ENCODE measurements at places on chromosomes 11 and 22.

DNA sequence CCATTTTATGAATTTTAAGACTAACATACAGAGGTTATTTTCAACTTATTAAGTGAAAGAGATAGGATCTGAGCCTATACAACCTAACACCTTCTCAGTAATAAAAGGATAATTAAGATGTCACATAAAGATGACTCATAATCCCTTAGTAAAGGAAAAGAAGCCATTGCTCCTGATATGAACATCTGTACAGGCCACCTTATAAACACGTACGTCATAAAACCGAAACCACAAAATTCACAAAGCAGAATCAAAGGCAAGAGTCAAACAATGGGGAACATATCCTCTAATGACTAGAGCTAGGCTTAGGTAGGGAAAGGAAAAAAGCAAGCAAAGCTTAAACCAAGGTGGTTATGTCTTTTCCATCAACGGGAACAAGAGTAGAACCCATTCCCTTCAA lies 103.5 kb downstream of the KCNA4 start:
- no peak for DNase-seq

DNA sequence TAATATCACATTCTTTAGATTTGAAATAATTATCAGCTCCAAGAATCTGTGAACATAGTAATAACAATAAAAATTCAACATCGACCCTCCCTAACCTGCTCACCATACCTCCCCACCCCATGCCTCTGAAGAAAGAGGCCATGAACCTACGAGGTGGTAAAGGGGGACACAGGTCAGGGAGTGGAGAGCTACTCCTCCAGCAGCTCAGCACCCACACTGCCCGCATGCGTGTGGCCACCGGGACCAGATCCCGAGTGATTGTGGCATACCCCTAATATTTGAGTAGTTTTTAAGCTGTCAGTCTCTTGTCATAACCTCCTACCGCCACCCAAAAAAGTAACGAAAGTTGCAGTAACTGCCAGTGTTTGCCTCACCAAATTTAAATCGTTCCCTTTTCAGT lies 16.8 kb upstream of the ADSL start:
- no peak for DNase-seq

GRCh38 chr22:40183029-40183581 lies 5.4 kb downstream of the TNRC6B start:
- no peak for DNase-seq

DNA sequence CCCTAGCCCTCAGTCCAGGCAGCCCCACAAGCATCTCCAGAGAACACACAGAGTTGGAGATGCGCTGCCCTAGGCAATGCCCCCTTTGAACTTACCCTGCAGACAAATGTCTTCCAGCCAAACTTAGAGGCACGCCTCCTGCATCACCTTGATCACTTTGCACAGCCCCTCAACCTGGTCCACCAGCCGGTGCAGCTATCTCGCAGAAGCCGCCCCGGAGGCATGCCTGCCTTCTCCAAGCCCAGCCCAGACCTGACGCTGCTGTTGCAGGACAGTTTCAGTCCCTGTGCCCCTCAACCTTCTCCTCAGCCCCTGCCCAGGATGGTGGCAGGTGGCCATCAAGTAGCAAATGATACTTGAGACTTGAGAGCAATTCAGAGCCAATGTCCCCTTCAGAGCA lies 16.7 kb upstream of the POU2AF1 start:
- DNase-seq, result no peak

GRCh38 chr11:77590194-77590782 lies 535 bp downstream of the AQP11 start:
- DNase-seq, result peak; percentile 4

- DNase-seq, result no peak
Measured at GRCh38 chr11:45927332-45927683, 4.9 kb downstream of the LARGE2 start.

- DNase-seq, result no peak
Measured at GRCh38 chr22:49650336-49651241, 177.1 kb downstream of the BRD1 start.

DNA sequence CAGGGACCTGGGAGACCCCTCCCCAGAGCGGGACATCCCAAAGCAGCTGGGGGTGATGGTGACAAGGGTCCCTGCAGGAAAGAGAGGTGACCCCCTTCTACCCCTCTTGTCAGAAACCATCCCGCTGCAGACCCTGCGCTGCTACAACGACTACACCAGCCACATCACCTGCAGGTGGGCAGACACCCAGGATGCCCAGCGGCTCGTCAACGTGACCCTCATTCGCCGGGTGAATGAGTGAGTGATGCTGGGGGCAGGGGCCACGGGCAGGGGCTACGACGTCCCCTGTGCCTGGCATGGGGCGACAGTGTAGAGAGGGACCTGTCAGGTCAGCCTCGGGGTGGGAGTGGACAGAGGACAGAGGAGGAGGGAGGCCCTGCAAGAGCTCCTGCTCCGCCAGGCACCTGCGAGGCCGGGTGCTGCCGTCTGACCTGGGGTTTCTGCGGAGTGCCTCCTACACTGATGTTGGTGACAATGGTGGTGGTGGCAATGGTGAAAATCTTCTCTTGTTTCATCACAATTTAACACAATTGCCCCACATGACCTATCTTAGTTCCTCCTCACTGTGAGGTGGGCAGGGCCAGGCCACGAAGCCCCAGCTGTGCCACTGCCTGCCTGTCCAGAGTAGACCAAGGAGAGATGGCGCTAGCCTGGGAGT lies 9.8 kb downstream of the CSF2RB start:
- no peak for DNase-seq

GRCh38 chr11:19239039-19239438 lies 1.7 kb downstream of the E2F8 start:
- no peak for DNase-seq

DNA sequence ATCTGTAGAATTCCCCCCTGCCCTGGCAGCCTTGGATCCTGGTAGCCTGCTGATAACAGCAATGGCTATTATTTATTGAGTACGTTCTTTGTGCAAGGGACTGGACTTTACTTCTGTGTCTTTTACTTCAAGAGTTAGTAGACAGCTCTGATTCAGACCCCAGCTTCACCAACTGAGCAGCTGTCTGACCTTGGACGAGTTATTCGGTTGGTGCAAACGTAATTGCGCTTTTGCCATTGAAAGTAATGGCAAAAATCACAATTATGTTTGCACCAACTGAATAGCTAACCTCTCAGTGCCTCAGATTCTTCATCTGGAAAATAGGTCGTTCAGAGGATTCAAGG lies 108.9 kb downstream of the TIMP3 start:
- DNase-seq, result no peak

- DNase-seq, result no peak
Measured at GRCh38 chr22:29016067-29016938, 45.3 kb downstream of the C22orf31 start.

- no peak for DNase-seq
Measured at GRCh38 chr11:47257517-47258316, at the start of gene NR1H3. Gene NR1H3 (plus strand): TSS chr11:47257996. CDS start chr11:47259217, 1,221 bp downstream.

GRCh38 chr11:121890946-121891515 lies 225.0 kb downstream of the BLID start:
- no peak for DNase-seq

DNA sequence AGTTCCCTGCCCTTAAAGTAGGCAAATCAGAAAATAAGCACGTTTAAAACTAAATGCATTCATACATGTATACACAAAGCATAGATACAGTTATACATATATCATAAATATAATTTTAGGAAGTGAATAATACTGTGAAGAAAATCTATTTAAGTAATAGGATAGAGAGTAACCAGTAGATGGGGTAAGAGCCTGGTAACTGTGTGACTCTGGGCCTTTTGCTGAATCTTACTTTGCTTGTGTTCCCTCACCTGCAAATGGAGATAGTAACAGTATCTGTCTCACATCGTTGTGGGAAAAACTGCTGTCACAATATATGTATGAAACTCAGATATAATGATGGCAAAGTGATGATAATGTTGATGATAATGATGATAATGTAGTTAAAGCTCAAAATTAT lies 29.9 kb downstream of the MS4A2 start:
- no peak for DNase-seq

DNA sequence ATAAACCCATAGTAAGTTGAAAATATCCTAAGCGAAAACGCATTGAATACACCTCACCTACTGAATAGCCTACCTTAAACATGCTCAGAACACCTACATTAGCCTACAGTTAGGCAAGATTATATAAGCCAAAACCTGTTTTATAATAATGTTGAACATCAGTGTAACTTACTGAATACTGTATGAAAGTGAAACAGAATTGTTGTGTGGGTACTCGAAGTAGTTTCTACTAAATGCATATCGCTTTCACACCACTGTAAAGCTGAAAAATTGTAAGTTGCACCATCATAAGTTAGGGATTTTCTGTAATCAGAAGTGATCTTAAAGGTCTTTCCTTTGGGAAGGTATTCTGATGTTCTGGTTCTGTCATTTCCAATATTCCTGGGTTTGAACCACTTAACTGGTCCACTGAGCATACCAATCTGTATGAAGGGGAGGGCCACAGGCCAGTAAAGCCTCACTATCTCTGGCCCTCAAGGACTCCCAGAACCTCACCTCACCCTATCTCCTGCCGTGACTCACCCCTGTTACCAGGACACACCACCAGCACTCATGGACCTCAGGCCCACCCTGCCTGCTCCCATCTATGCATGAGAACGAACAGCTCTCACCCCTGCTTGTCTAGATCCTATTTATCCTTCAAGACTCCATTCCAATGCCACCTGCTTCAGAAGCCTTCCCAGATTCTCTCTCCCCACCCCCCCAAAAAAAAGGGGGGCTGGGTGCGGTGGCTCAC lies 70.0 kb downstream of the NAT10 start:
- DNase-seq, result no peak

- no peak for DNase-seq
Measured at GRCh38 chr11:132318421-132319157, 948.2 kb downstream of the NTM start.

GRCh38 chr22:26281941-26282340 lies 112.7 kb downstream of the SEZ6L start:
- DNase-seq, result no peak

GRCh38 chr22:20974336-20974955 lies 7.4 kb downstream of the AIFM3 start:
- DNase-seq, result no peak

GRCh38 chr11:124639186-124639585 lies 16.5 kb downstream of the TBRG1 start:
- DNase-seq, result no peak

- no peak for DNase-seq
Measured at GRCh38 chr22:37112084-37112728, 2.7 kb upstream of the TMPRSS6 start.

GRCh38 chr22:49973018-49973961 lies 12.7 kb downstream of the PIM3 start:
- no peak for DNase-seq

DNA sequence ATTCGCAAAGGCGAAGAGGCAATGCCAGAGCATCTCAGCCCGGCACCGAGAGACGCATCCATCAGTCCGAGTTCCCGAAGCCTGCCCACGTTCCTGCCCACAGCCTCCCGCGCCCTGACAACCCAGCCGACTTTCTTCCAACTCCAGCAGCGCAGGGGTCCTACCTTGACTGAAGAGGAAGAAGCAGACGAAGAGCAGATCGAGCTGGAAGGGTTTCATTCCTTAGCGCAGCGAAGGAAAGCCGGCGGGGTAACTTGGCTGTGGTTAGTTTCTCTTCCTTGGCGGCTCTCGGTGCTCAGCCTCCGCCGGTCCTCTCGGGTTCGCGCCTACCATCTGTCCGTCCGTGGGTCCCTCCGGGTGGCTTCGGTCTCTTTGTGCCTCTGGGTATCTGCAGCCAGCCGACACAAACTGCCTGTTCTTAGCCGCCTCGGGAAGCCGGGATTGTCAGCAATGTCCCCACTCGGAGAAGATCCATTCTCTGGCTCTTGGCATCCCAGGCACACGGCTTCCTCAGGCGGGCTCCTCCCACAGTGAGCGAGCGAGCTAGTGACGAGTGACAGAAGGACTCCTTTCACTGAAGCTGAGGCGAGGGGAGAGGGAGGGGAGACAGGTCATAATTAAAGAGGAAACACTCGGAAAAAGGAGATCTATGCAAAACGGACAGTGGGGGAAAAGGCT lies at the start of gene KIRREL3:
Gene KIRREL3 (minus strand): TSS at position 480 of the 678 bp plus-strand sequence.
- no peak for DNase-seq

DNA sequence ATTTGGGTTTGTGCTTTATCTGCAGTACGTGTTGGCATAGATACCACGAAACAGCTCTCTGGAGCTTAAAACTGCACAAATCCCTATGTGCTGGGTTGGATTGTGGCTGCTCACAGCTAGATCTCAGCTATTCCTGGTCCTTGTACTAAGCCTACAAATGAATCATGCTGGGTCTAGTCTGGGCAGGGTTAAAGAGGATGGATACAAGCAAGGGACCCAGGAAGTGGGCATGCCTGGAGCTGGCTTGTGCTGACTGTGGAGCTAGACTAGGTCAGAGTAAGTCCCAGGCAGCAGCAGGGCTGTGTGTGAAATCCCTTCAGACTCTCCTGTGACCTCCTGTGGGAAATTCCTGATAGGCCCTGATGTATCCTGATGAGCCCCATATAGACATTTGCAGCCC lies 3.9 kb upstream of the E2F8 start:
- DNase-seq, result no peak

GRCh38 chr11:115145324-115145723 lies 358.9 kb downstream of the CADM1 start:
- DNase-seq, result no peak

DNA sequence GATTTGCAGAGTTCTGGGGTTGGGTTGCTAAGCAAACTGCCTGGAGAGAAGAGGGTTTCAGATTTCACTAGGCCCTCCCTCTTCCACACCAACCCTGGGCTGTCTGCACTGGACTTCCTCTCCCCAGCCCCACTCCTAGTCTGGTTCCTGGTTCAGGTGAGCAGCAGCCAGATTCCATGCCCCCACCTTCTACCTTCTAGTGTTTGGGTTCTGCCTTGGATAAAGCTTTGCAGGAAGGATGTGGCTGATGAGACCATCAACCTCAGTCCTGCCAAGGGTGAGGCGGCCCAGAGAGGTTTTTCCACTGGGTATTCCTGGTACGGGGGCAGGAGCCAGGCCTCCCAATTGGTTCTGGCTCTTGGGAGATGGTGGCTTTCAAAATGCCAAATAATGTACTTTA lies 68.3 kb downstream of the BCR start:
- no peak for DNase-seq

- DNase-seq, result no peak
Measured at GRCh38 chr11:129408865-129409444, 33.3 kb downstream of the BARX2 start.

GRCh38 chr22:42769574-42770447 lies 49.1 kb upstream of the A4GALT start:
- no peak for DNase-seq

- DNase-seq, result no peak
Measured at GRCh38 chr11:77361184-77361583, 59.7 kb upstream of the GDPD4 start.
